Urothelium cell line (cell line): ENCODE measurements at places on chromosomes 3 and 15.

DNA sequence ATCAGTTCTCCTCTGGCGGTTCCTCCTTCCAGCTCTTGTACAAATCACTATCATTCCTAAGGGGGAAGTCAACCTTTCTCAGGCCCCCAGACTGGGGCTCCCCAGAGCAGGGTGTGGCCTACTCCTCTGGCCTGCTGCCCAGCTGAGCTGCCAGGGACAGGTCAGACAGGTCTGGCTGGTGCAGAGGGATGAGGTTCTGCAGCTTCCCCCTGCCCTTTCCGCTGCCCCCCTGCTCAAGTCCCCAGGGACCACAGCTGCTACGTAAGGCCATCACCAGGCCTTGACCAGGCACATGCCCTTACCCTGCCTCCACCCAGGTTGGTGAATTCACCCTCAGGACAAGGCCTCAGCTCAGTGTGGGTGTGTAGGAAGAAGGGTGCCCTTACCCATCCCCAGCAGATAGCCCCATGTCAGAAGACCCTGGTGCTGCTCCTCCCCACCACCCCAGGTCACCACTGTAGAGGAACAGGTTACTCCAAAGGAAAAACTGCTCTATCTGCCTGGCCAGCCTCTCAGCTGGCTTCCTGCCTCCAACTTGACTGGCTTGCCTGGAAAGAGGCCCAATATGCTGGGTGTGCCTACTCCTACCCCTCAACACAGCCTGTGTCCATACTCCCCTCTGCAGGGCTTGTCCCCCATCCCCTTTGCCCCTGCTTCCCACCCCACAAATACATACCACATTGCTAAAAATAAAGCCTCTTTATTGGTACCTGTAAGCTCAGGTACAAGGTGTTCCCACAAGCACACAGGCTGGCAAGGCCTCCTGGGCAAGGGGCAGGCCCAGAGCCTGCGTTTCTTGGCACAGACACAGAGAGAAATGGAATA, 12.0 kb downstream of the CSRNP1 start:
- DNase-seq, result no peak

DNA sequence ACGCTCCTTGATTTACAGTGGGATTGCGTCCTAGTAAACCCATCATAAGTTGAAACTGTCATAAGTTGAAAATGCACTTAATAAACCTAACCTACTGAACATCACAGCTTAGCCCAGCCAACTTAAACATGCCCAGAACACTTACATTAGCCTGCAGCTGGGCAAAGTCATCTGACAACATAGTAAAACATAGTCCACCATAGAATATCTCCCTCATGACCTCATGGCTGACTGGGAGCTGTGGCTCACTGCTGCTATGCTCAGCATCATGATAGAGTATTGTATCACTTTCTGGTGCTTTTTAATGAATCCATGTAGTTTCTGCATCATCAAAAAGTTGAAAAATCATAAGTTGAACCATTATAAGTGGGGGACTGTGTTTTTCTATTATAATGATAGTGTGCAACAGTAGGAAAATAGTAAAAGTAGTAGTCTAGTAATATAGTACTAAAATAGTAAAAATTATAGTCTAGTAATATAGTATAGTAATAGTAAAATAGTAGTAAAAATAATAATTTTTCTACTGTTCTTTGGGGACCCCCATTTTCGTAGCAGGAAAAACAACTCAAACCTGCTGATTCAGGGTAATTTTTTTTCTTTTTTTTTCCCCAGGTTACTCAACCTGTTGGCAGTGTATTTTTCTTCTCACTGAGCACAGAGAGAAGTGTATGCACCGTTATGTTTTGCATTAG, 233.5 kb downstream of the MYRIP start:
- DNase-seq, result peak; percentile 56

GRCh38 chr15:97750060-97750459, 210.4 kb upstream of the ARRDC4 start:
- no peak for DNase-seq

DNA sequence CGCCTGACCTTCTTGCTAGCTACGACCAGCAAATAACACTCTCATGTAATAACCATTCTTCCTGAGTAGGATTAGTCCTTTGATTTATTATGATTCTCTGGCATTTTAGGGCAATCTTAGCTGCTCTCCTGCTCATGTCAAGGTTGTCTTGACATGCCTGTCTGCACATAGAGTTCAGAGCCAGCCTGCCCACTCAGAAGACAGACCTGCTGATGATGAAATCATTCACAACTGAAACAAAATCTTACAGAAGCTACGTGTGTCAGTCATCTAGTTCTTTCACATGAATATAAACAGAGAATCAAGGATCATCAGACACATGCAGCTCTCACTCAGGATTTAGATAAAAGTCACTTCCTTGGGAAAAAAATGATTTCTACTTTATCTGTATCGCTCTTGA, 173.6 kb upstream of the LYSMD4 start:
- DNase-seq, result no peak

GRCh38 chr15:62545467-62546227, 380.6 kb upstream of the C2CD4B start:
- DNase-seq, result no peak

- no peak for DNase-seq
Observed at GRCh38 chr3:159187232-159187631, 385.4 kb downstream of the MFSD1 start.

DNA sequence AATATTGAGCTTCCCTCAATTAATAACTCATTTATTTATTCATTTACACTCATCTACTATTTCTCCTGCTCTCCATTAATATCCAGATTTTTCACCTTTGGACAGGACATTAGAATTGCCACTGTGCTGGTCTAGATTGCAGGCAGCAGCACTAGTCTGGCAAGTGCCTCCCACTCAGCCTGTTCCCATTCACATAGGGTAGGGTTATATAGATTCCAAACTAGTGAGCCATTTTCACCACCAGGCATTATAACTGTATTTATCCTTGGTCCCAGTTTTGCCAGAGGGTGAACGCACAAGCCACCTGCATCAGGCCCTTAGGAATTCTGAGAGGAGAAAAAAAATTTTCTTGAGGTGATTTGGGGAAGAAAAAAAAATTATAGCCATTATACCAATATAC, 44.5 kb downstream of the ANAPC13 start:
- DNase-seq, result no peak

GRCh38 chr3:183698318-183698751, 738 bp downstream of the YEATS2 start:
- DNase-seq, result peak; percentile 47

GRCh38 chr15:101142711-101143110, 109.1 kb downstream of the CHSY1 start:
- DNase-seq, result no peak

DNA sequence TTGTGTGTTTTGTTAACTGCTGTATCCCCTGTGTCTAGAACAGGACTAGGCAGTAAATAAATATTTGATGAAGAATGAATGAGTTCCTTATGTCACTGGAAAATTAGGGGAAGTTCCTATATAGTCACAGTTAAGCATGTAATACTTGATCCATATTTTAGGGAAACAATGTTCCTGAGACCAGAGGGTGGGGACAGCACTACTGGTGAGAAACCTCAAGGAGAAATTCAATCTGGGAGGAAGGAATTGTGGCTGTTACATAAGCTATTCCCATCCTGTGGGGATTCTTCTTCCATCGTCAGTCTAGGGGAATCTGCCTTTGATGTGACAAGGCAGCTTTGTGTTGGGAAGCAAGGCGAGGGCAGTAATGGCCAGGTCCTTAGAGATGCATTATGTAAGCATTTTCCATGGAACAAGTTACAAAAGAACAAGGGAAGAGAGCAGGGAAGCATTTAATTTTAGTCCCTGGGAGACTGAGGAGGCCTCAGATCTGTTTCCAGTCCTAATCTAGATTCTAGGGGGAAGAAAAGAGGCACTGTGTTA, 219.3 kb upstream of the TTC14 start:
- no peak for DNase-seq

- DNase-seq, result peak; percentile 38
Observed at GRCh38 chr15:56919609-56920366, 1.3 kb downstream of the TCF12 start.

GRCh38 chr3:149233323-149233722, 11.7 kb upstream of the CP start:
- DNase-seq, result no peak

GRCh38 chr3:52277972-52278509, 408 bp downstream of the WDR82 start:
- peak; percentile 73 for DNase-seq

DNA sequence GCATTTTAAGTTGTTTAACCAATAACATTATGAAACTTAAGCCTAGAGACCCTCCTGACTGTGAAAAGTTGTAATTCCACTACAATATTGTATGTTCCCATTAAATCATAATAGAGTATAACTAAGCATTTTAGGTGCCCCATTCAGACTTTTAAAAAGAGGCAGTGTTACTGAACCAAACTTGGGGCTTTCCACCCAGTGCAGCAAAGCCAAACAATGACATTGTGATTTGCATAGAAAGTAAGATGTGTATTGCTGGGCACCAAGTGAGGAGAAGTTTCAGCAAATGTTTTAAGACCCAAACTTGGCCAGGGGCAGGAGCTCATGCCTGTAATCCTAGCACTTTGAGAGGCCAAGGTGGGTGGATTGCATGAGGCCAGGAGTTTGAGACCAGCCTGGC, 706.2 kb downstream of the GRM7 start:
- DNase-seq, result no peak

GRCh38 chr3:14547693-14548092, 7.6 kb upstream of the GRIP2 start:
- no peak for DNase-seq

DNA sequence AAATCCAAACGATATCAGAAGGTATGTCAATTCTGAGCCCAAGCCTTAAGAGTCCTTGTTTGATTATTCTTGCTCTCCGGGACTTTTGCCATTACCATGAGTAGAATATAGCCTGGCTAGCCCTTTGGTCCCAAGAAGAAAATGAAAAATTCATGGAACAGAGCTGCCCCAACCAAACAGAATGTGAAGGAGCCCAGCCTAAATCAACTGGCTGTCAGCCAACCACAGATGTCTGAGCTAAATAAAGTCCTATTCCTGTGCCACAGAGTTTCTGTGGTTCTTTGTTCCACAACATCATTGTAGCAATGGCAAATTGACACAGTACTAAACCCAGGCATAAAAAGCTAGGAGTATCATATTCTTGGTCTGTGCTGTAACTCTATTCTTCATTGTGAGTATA, 185.2 kb downstream of the CPNE4 start:
- DNase-seq, result no peak

DNA sequence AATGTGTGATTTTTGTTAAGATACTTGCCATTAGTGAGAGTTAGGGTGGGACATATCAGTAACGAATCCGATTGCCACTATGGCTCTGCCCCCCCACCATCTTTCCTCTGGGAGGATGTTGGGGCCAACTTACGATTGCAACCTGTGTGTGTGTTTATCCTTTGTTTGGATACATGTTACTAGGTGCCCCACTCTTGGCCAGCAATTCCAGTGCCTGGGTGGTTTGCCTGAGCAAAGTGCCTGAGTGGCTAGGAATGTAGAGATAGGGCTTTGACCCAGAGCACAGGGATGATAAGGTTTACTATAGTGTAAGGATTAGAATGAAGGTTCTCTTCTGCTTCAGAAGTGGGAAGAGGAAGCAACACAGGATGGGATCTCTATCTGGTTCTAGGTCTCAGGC, 231.8 kb downstream of the TP63 start:
- DNase-seq, result no peak

GRCh38 chr15:98807262-98807661, 158.9 kb downstream of the IGF1R start:
- DNase-seq, result no peak

DNA sequence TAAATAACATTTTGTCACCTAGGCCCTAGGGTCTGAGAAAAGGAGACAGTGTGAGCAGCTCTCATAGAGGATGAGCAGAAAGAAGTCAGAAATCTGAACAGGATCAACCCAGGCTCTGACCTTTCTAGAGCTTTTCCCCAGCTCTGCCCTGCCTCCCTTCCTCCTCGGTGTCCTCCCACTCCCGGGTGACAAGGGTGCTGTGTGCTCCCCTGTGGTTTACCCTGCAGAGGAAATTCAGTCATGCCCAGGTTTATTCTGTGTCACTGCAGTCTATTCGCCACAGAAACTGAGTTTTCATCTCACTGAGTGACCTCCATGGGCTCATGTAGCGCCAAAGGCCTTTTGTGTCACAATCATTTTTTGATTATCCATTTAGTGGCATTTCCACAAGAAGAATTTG, 76.6 kb downstream of the IL12A start:
- DNase-seq, result no peak

DNA sequence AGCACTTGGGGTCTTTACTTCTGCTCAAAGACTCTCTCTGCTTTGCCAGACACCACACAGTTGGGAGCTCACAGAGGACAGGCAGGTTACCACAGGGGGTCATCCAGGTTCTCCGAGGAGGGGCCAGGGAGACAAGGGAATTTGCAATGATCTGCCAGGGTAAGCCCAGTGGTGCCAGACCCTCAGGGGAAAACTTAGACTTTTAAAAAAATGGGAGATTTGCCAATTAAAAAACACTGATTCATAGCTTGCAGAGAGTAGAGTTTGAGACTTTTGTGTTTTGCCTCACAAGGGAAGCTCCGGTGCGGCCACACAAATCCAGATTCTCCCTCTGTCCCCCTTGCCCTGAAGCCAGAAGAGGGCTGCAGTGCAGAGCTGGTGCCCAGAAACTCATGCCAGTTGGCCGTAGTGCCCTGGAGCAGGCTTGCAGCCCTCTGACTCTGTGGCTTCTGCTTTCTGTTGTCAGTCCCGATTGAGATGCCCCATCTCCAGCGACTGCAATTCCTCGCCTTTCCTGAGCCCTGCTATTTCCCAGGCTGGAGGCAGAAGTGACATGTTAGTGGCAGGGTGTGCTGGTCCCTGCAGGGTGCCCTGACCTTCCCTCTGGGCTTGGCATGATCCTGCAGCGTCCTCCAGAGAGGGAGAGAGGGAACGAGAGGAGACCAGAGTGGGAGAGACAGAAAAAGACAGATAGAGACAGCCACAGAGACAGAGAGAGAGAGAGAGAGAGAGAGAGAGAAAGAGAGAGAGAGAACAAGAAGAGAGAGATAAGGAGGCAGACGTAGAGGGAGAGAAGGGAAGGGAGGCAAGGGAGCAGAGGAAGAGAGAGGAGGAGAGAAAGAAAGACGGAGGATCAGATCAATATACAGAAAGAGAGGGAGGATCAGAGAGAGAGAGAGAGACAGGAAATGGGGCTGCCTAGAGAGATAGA, 46.0 kb downstream of the RHCG start:
- no peak for DNase-seq

GRCh38 chr15:60970246-60971170, 258.6 kb downstream of the RORA start:
- DNase-seq, result no peak

DNA sequence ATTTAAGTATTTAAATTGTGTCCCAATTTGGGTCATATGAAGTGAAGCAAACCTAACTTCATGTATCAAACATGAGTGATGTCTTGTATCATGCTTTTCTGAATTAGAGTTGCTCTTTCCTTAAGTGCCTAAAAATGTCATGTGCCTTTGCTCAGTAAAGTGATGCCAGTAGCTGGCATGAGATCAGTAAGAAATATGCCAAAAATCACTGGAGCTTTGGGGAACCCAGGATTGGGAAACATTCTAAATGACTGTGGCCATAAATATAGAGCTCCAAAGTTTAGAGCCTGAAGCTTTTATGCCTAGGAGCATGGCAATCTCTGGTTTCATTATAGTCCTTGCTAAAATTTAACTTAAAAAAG, 33.8 kb downstream of the RBMS3 start:
- no peak for DNase-seq

- DNase-seq, result no peak
Observed at GRCh38 chr3:83802801-83803200, 1156.0 kb upstream of the CADM2 start.
